ENCODE measurements at places on chromosomes 2 and 18. TPM values are rescaled to one million over a fixed set of nuclear protein-coding genes. Genes with fewer than 3 reads are reported as not detected.

SP9 gene
- not detected for total RNA-seq

RTP5 gene
- total RNA-seq, result 0.44 TPM

DNA sequence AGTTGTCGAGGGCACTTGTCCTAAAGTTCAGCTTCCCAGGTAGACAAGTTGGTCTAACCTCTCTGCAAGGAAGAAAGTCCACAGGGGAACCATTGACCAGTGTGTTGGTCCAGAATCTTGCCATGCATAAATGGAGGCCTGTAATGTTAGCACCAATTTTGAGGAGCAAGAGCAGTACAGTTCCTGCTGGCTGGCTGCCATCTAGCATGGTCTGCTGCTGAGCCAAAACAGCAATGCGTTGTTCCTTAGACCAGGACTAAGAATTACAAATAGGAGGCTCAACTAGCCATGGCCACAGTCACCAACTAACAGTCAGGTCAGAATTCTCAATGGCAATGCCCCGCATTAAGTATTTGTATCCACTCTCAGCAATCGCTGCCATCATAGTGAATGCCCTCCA, 72.8 kb upstream of the WIPF1 start:
- DNase-seq, result no peak

- no peak for DNase-seq
These were observed 79.9 kb downstream of the CTAGE1 start for GRCh38 chr18:22337833-22338232.

CNTNAP5 gene
- not detected for total RNA-seq

C2orf66 gene
- total RNA-seq, result not detected

- no peak for DNase-seq
These were observed 135.6 kb downstream of the SMAD2 start for GRCh38 chr18:47794725-47795433.

- DNase-seq, result no peak
These were observed 4.9 kb downstream of the CCT7 start for GRCh38 chr2:73238976-73239375.

GRCh38 chr2:182724656-182725055, 8.6 kb downstream of the DNAJC10 start:
- no peak for DNase-seq

GRCh38 chr2:6999211-6999877, 82.1 kb downstream of the RNF144A start:
- DNase-seq, result no peak

GDF7 gene
- 0.17 TPM for total RNA-seq
